ENCODE measurements at places on chromosomes 5 and 9. TPM values are rescaled to one million over a fixed set of nuclear protein-coding genes. Genes with fewer than 3 reads are reported as not detected.

DNA sequence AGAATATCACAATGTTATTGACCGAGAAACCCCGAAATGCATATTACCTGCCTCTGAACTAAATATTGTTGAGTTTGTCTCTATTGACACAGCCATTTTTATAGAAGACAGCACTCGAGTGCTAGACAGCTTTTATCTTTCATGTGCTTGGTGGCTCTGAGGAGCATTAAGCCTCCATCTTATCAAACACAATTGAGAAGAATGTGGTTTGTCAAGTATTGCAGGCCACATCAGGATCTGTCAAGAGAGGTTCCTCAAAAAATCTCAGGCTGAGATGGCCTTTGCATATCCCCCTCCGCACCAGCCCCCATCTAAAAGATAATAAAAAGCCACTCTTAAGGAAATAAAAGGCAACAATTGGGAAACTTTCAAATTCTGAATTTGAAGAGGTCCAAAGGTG, 284.8 kb downstream of the DENND1A start:
- H3K27me3 ChIP-seq = no peaks in the 10 kb centered on the region
- H3K4me3 ChIP-seq = no peak overlapping the region
- no peak overlapping the region for H3K27ac ChIP-seq

GRCh38 chr9:86983249-86983619, 35.9 kb upstream of the GAS1 start:
- H3K27me3 ChIP-seq = peaks cover 14% of the 10 kb centered on the region
- no peak overlapping the region for H3K4me3 ChIP-seq
- no peaks in the 10 kb centered on the region for H3K4me1 ChIP-seq
- no peaks in the 10 kb centered on the region for H3K36me3 ChIP-seq

GRCh38 chr5:61966997-61967396, 339.0 kb upstream of the KIF2A start:
- no peak for DNase-seq
- no peak overlapping the region for H3K4me3 ChIP-seq
- no peak overlapping the region for H3K27ac ChIP-seq
- no peaks in the 10 kb centered on the region for H3K4me1 ChIP-seq
- no peaks in the 10 kb centered on the region for H3K36me3 ChIP-seq

GRCh38 chr5:62328772-62329491, 22.9 kb downstream of the KIF2A start:
- H3K4me3 ChIP-seq = no peak overlapping the region
- H3K27me3 ChIP-seq = no peaks in the 10 kb centered on the region

DNA sequence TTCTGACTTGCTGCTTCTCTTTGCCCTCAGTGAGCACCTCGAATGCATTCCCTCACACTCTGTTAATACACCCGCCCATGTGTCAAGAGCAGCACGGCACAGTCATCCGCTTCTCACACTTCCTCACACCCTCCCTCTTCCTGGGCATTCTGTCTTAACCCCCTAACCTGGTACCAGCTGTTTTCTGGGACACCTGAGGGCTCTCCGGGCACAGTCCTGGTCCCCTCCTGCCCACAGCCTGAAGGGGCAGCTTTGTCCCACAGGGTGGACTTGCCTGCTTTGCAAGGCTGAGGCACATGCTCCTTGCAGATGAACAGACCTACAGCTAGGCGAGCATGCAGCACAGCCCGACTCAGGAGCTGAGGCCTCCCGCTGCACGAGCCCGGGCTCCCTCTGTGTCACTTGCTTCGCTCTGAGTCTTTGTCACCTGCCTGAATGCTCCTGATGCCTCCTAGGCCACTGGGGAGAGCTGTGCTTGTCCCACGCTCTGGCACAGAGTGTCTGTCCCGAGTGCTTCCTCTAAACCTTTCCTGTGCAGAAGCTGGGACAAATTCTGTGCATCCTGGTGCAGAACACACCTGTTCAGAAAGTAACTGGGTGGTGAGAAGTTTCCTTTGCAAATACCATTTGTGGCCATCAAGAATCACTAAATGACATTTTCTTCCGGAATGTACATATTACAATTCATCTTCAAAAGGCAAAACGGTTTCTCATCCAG, 47.8 kb downstream of the AHRR start:
- no peak overlapping the region for H3K27ac ChIP-seq
- DNase-seq = peak; percentile 39
- no peak overlapping the region for H3K4me3 ChIP-seq
- peaks cover 42% of the 10 kb centered on the region for H3K4me1 ChIP-seq
- no peaks in the 10 kb centered on the region for H3K36me3 ChIP-seq
- peaks cover 17% of the 10 kb centered on the region for H3K27me3 ChIP-seq

DNA sequence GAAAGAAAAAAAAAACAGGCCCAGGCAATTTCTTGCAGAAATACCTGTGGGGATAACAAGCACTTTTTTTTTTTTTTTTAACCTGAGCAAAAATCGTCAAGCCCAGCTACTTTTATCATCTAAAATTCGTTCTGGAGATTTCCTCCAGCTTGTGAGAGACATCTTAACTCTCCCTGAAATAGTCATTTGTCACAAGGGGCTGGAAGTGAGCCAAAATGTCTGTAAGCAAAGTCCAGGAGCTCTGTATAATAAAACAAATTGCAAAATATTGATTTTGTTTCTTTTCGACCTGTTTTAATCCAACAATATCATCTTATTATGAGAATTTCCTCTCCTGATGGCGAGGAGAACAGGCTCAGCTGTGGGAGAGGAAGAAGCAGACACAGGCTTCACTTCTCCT, 168.4 kb downstream of the TTLL11 start:
- H3K4me1 ChIP-seq = no peaks in the 10 kb centered on the region
- no peak overlapping the region for H3K4me3 ChIP-seq
- no peak for DNase-seq
- H3K36me3 ChIP-seq = no peaks in the 10 kb centered on the region

GRCh38 chr9:130905125-130905901, 8.7 kb upstream of the QRFP start:
- no peak overlapping the region for H3K4me3 ChIP-seq
- H3K4me1 ChIP-seq = no peaks in the 10 kb centered on the region
- H3K27ac ChIP-seq = no peak overlapping the region
- H3K36me3 ChIP-seq = no peaks in the 10 kb centered on the region
- no peak for DNase-seq
- H3K27me3 ChIP-seq = no peaks in the 10 kb centered on the region

Gene HAPLN1
- 0.73 TPM for total RNA-seq

Gene CCDC152
- 0.96 TPM for total RNA-seq

Gene PCDHGB1
- 2.1 TPM for total RNA-seq

Gene BARHL1
- not detected for total RNA-seq

Gene GCNT4
- 1.7 TPM for total RNA-seq

Gene PCDHGB2
- total RNA-seq = 2.3 TPM

Data from left lung (tissue), 14 donors.